Uterus (tissue), 4 donors: ENCODE measurements at places on chromosomes 12 and 14.
A peak's percentile ranks its signal among the peaks of the same experiment; 100 is the strongest.

GRCh38 chr12:46217541-46218321, 51.1 kb downstream of the SLC38A1 start:
- H3K36me3 ChIP-seq = no peaks in the 10 kb centered on the region
- DNase-seq = no peak
- H3K27ac ChIP-seq = peak overlapping the region; percentile 17
- H3K4me1 ChIP-seq = no peaks in the 10 kb centered on the region
- H3K4me3 ChIP-seq = no peak overlapping the region

GRCh38 chr12:42129595-42130204, 15.0 kb downstream of the GXYLT1 start:
- no peaks in the 10 kb centered on the region for H3K36me3 ChIP-seq
- no peak for DNase-seq
- H3K4me3 ChIP-seq = no peak overlapping the region
- H3K4me1 ChIP-seq = no peaks in the 10 kb centered on the region
- H3K27ac ChIP-seq = no peak overlapping the region

GRCh38 chr12:120162763-120163162, 31.8 kb downstream of the GCN1 start:
- no peaks in the 10 kb centered on the region for H3K36me3 ChIP-seq
- H3K4me3 ChIP-seq = no peak overlapping the region
- H3K27ac ChIP-seq = no peak overlapping the region

DNA sequence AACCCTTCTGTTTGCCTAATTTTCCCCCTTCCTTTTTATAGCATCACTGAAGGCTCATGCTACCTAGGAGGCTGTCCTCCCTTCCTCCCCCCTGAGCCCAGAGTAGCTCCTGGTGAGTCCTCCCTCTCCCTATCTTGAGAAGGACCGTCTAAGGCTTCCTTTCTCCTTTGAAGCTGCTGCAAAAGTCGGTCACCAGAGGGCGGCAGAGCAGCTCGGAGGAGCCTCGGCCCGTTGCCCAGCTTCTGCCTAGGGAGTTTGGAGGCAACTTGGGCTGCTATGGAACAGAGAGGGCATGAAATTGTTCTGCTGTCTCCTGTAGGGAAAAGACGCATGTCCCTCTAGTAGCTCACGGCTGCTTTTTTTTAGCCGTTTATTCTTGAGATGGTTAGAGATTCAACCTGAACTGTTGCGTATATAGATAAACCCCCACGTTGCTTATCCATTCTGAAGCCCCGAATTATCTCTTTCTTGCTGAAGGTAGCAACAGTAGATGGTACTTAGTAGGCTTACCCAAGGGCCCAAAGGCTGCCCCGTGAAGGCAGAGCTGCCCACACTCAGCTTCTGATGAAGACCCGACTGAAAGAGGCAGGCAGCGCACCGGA, 5.7 kb downstream of the WNT5B start:
- H3K27me3 ChIP-seq = no peaks in the 10 kb centered on the region
- peak; percentile 71 for DNase-seq
- no peaks in the 10 kb centered on the region for H3K4me1 ChIP-seq
- no peaks in the 10 kb centered on the region for H3K36me3 ChIP-seq
- H3K27ac ChIP-seq = no peak overlapping the region
- no peak overlapping the region for H3K4me3 ChIP-seq

- DNase-seq = no peak
- H3K4me1 ChIP-seq = no peaks in the 10 kb centered on the region
- H3K27ac ChIP-seq = no peak overlapping the region
- H3K4me3 ChIP-seq = no peak overlapping the region
- no peaks in the 10 kb centered on the region for H3K36me3 ChIP-seq
- no peaks in the 10 kb centered on the region for H3K27me3 ChIP-seq
These were observed 176.8 kb downstream of the PHLDA1 start for GRCh38 chr12:75854681-75855309.
